Osteocyte (in vitro differentiated cells): ENCODE measurements at places on chromosomes 2 and 18.
A peak's percentile ranks its signal among the peaks of the same experiment; 100 is the strongest.

- DNase-seq, result peak; percentile 30
These were observed 8.2 kb downstream of the ARHGAP25 start for GRCh38 chr2:68742626-68743415.

- DNase-seq, result no peak
These were observed 643.3 kb downstream of the BCL11A start for GRCh38 chr2:59910166-59910565.

DNA sequence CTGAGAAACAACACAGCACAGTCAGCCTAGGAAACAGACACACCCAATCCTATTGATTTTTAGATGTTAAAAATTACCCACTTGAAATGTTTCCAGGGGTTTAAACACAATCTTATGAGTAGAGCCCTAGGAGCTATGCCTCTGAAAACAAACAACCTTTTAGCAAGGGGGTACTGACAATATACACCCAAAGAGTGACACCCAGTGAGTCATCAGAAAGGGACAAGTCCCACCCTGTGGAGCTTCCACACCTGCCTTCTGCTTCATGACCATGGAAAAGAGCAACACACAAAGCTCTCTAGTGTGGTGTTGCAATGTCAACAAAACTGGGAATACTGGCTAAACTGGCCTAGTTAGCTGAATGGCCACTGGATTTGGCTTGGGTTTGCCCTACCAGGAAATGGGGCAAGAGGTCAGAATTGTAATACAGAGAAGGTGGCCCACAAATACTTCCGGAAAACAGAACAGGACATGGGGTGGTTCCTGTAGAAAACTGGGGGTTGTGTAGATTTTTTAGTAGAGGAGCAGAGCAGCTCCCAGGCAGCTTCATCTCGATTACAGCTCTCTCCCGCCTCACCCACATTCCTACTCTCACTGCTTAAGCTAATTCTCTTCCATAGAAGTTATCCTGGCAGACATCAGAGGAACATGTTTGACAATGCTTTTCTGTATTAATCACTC, 98.2 kb downstream of the GAREM1 start:
- DNase-seq, result no peak

GRCh38 chr2:111705711-111706336, 178.2 kb downstream of the ANAPC1 start:
- no peak for DNase-seq

- DNase-seq, result peak; percentile 27
These were observed 100.1 kb upstream of the APCDD1 start for GRCh38 chr18:10354241-10354811.

DNA sequence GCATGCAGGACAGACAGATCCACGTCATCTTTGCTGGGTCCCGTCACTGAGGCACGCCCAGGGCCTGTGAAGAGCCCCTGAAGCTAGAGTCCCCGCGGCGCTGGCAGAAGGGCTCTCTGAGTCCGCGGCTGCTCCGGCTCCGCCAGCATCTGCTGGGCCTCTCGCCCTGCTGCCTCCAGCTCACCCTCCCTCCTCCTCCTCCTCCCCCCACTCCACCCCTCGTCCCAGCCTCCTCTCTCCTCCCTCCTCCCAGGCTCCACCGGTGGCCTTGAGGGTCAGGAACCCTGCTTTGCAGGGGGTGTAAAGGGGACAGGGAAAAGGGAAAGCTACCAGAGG, at the start of gene TNS1:
TSS of gene TNS1 (minus strand) at position 151 of the 336 bp plus-strand sequence. CDS start at position 28, 123 bp downstream.
- DNase-seq, result peak; percentile 88

- DNase-seq, result no peak
These were observed 61.5 kb downstream of the FARP2 start for GRCh38 chr2:241417626-241418025.
